ENCODE measurements at places on chromosomes 7 and 10.

- no peak for DNase-seq
Measured at GRCh38 chr10:2700626-2701305, 366.6 kb upstream of the PFKP start.

GRCh38 chr10:121633056-121633455, 34.8 kb upstream of the FGFR2 start:
- DNase-seq = no peak

GRCh38 chr7:6166443-6166891, 106.0 kb downstream of the CYTH3 start:
- no peak for DNase-seq

DNA sequence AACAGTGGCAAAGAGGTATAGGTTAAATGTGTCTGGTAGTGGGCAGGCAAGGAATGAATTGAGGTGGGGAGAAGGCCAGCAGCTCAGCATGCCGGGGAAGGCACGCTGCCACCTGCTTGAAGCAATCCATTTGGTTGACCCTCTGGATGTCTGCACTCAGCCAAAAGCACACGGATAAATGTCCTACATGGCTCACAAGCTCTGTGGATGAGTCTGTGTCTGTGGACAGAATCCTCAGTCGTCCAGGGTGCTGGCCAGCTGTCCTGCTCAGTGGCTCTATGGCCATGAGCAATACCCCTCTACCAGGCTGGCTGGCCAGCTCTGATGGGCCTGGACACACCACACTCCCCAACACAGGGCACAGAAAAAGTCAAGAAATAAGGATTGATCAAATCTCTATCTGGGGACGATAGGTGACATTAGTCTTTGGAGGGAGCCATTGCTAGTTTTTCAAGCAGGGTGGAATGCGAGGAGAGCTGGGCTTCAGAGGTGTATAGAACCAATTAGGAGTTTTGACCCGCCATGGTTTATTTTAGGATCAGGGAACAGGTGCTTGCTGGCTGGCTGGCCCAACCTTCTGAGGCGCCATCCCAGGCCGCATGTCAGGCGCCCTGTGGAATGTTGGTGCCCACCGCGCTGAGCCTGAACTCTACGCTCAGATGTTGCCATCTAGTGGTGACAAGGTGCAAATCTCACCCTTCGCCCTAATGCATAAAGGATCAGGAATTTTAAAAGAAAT, 493.4 kb downstream of the TNS3 start:
- DNase-seq = peak; percentile 64

- DNase-seq = no peak
Measured at GRCh38 chr7:12581897-12582296, 11.4 kb downstream of the SCIN start.

GRCh38 chr10:53088961-53089360, 316.4 kb upstream of the MBL2 start:
- no peak for DNase-seq

- no peak for DNase-seq
Measured at GRCh38 chr10:71374481-71375233, 22.1 kb upstream of the CDH23 start.

DNA sequence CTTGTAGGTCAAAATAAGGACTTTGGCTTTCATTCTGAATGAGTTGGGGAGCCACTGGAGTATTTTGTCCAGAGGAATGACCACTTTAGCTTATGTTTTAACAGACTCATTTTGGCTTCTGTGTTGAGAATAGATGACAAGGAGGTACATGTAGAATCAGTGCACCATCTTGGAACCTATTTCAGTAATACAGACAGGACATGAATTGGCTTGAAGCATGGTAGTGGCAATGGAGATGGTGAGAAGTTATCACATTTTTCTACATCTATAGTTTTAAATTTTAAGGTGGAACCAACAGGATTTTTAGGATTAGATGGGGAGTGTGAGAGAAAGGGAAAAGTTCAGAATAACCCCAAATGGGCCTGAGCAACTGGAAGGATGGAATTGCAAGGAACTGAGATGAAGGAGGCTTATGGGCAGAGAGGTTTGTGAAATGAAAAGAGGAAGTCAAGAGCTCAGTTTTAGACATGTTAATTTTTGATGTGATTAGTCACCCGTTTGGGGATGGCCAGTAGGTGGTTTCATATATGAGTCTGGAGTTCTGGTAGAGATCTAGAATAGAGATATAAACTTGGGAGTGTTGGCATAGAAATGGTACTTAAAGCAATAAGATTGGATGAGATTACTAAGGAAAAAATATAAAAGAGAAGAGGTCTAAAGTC, 89.2 kb upstream of the JAZF1 start:
- no peak for DNase-seq

DNA sequence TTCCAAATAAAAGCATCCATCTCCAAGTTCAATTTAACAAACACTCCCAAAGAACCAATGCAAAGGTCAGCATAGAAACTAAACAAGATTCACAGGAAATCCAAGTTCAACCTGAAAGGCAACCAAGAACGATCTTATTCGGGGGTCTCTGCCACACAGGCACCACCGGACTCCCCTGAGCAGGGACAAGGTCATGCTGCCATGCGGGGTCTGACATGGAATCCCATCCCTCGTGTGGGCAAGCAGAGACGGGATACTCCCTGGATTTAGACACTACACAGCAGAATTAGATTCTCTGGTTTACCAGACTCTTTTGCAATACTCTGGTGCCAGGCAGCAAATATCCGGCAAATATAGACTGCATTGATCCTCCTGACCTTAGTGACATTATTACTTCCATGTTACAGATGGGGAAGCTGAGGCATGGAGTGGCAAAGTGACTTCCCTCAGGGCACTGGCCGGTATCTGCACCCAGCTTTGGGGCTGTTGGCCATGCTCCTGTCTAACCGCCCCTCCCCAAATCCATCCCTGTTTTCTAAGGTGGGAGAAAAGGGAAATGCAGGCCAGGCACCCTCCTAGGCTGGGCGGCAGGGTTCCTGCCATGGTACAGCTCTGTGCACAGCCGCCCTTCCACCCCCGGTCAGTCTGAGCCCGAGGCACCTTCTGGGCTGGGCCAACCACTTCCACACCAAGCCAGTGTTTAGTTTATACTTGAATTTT, 111.8 kb downstream of the VIPR2 start:
- no peak for DNase-seq

DNA sequence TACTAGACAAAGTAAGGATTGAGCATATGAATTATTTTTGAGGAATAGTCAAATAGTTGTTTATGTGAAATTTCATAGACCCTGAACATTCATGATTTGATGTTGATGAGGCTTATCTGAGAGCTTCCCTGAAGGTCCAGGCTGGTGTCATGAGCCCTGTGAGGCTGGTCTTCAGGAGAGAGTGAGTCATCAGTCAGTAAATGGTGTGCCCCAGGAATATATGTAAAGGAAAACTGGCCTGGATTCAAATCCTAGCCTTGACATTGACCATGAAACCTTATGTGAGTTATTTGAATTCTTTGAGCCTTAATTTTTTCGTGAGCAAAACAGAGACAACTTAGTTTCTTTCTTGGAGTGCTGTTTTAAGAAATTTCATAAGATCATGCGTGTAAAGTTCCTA, 6.2 kb downstream of the TMEM236 start:
- DNase-seq = no peak

DNA sequence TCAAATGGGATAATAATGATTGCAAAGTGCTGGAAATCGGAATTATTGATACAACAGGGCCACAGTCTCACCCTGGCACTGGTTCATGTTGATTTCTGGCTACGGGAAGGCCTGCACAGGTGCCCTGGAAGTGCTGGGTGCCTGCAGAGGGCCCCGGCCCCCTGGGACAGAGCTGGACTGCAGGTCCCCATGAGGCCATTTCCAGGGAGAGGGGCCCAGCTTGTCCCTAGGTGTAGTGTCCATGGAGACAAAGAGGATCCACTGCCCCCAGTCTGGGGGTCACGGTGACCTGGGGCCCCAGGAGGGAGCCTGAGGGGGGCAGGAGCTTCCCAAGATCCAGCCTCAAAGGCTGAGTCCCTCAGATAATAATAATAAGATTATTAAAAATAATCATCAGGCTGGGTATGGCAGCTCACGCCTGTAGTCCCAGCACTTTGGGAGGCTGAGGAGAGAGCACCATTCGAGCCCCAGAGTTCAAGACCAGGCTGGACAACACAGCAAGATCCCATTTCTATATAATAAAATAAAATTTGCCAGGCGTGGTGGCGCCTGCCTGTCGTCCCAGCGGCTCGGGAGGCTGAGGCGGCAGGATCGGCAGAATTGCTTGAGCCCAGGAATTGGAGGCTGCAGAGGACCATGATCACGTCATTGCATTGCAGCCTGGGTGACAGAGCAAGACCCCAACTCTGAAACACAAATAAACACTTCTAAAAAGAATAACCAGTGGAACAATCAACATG, 98.1 kb downstream of the MICALL2 start:
- DNase-seq = no peak

- no peak for DNase-seq
Measured at GRCh38 chr7:30902466-30902865, 9.2 kb upstream of the AQP1 start.

GRCh38 chr7:37982423-37982822, 62.0 kb downstream of the EPDR1 start:
- no peak for DNase-seq

DNA sequence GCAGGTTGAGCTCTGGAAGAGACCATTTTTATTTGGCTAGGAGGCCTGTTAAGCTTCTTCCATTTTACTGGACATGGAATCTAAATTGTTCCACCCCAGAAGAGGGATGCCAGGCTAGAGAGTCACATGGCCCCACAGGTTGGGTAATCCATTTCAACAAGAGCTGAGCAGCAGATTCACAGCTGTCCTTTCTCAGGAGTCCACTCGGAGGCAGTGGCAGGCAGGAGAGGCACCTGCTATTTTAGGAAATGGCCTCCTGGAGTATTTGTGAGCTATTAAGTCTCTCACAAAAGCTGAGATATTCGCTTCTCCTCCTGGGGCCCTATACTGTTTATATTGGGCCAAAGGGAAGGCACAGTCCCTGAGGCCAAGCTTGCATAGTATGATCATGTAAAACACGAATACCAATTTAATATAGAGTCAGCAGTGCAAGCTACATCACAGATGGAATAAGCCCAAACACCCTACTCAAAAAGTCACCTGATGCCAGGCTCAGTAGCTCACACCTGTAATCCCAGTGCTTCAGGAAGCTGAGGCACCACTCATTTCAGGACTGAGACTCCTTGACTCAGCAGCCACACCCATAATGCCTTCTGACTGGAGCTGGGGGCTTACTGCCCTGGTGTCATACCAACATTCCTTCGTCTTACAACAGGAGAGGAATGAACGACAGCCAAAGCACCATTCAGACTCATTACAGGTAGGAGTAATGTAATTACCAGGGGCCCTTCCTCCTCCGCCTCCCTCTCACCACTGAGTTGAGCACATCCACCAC, 124.1 kb downstream of the LMBR1 start:
- DNase-seq = no peak

GRCh38 chr7:68238204-68238805, 1241.7 kb downstream of the TYW1 start:
- no peak for DNase-seq

GRCh38 chr7:68994841-68995240, 603.4 kb upstream of the AUTS2 start:
- no peak for DNase-seq

DNA sequence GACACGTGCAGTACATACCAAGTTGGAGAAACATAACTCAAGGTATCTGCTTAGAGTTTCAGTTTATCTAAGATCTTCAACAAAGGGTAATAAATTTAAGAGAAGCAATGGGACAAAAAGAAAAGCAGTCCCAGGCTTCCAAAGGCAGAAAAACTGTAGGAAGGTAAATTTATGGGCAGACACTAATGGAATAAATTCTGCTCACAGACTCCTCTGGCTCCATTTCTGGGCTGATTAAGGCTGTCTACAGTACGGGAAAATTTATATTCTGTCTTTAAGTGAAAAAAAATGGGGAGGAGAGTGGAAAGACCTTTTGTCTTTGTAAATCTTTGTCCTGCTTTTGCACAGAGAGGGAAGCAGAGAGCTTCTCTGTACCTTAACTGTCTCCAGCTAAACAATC, 587.5 kb upstream of the IGFBP3 start:
- DNase-seq = no peak

DNA sequence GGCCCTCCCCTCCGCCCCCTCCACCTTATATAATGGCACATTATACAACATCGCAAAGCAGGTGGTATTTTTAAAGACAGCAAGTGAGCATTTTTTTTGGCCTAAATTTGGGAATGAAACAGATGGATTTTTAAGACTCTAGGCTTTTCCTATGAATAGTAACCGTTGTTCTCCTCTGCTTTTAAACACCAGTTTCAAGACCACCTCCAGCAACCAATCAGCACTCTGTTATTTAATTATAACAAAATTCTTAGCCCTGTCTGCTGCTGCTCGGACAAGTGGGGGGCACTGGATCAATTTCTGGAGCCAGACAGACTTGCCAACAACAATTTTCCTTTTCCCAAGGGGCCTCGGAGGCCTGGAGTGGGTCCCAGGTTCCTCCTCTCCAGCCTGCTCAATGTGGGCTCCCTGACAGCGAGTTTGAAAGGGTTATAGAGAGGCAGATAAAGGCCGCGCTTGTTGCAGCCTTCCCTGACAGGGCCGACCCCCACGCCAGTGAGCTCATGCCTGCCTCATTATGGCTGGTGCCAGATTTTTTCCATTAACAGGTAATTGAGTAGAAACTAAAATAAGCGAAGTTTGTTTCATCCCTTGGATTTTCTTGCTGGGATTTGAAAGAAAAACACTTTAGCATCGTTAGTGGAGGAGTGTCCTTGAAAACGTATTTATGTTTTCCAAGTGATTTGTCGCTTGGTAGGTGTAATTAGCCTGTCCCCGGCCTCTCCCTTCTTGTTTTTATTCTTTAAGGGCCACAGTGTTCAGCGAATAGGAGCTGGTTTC, 227.3 kb downstream of the TCF7L2 start:
- no peak for DNase-seq

DNA sequence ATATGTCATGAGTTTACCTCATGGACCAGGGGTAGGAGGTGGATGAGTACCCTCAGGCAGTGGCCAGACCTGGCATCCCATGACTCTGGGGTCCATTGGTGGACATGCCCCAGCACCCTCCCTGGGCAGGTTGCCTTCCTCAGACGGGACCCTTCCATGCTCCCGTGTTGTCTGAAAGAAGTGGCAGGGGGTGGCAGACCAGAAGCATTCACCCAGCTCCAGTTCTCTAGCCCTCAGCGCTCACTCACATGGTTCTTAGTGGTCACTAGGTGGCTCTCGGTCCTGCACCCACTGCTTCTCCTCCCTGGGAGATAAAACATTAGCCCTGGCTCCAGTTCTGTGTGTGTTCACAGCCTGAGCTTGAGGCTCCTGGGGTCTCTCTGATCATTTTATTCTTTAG, 6.0 kb downstream of the RBP3 start:
- no peak for DNase-seq

GRCh38 chr10:78572565-78572964, 496.2 kb upstream of the ZMIZ1 start:
- DNase-seq = no peak

DNA sequence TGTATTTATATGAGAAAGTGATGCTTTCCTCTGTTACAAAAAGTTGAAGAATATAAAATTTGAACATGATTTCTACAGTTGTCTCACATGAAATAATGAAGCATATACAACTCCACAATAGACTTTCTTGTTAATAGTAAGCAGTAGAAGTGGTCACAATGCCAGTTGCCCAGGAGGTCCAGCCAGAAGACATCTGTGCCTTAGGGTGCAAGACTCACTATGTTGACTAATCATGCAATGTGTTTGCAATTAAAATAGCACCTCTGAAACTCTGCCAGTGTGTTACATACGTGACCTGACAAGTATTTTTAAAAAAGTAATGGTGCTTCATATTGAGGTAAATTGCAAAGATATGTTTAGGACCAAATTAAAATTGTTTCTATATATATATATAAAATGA, 547.2 kb downstream of the ETV1 start:
- no peak for DNase-seq

Data from NCI-H1417 (cell line).